ENCODE measurements at places on chromosomes 4 and X.
A peak's percentile ranks its signal among the peaks of the same experiment; 100 is the strongest.

- no peak for DNase-seq
Measured at GRCh38 chrX:50973199-50973598, 62.7 kb downstream of the BMP15 start.

DNA sequence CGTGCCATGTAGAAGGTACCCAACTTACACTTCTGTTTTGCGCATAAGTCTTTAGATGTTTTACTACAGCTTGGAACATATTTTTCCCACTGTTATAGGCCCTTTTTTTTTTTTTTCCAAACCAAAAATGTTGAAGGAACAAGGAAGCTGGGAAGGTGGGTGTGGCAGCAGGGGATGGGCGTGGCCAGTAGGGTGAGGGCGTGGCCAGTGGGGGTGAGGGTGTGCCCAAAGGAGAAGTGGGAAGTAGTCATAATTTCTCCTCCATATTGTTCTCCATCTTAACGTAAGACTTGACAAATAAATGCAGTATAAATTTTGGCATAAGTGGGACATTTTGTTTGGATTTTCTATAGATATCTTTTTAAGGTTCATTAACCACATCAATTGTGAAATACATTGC is 30.4 kb downstream of the CLDN22 start:
- no peak for DNase-seq

DNA sequence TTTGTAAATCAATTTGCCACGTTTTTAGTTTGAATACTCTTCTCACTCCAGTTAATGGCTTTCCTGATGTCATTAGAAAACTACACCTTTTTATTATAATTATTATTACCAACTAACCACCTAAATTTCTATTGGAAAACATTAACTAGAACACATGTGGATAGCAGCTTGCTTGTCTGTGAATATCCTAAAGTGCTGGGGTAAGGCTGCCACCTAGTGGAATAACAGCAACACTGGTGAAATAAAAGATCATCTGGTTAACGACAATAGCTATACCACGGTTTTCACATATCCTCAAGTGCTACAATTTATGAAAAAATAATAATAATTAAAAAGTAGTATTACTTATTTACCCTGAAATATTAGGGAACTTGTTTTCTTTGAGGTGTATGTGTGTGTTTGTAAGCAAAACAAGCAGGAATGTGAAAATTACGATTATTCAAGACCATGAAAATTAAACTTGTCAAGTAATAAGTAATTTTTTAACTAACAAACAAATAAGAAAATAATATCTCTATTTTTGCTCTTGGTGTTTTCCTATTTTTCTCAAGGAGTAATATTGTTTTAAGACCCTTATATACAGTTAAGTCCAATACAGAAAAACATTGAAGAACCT is 130.1 kb upstream of the TECRL start:
- DNase-seq, result peak; percentile 32

GRCh38 chrX:67568769-67569168 is 24.9 kb downstream of the AR start:
- no peak for DNase-seq

DNA sequence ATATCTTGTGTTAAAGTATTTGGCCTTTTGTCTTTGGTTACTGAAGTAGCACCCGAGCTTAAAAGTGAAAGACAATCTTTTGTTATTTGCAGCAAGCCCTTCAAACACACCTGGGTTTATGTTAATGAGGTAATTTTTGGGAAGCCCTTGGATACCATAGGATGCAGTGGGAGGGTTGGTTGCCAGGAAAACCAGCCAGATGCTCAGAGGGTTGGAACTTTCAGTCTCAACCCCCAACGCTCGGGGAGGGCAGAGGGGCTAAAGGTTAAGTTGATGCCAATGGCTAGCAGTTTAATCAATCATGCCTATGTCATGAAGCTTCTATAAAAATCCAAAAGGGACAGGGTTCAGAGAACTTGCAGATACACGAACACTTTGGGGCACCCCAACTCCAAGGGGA is 17.2 kb upstream of the GPR173 start:
- DNase-seq, result no peak

- DNase-seq, result no peak
Measured at GRCh38 chr4:159014859-159015258, 88.0 kb upstream of the RAPGEF2 start.

DNA sequence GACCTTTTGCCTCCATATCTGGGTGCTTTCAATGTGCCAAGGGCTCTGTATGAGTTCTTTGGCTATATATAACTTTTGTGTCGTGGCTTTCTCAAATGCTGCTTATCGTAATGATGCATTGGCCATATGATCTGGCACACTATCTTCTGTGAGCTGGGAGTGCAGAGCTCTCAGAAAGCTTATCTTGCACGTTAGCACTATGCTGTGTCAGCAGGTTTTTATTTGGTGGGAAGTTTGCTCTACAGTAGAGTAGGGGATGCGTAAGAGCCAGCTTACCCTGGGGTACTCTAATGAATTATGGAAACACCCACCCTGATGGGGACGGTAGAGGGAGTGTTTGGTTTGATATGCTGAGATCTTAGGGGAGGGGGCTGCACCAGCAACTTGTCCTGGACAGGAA is 119.6 kb downstream of the FAAH2 start:
- no peak for DNase-seq

DNA sequence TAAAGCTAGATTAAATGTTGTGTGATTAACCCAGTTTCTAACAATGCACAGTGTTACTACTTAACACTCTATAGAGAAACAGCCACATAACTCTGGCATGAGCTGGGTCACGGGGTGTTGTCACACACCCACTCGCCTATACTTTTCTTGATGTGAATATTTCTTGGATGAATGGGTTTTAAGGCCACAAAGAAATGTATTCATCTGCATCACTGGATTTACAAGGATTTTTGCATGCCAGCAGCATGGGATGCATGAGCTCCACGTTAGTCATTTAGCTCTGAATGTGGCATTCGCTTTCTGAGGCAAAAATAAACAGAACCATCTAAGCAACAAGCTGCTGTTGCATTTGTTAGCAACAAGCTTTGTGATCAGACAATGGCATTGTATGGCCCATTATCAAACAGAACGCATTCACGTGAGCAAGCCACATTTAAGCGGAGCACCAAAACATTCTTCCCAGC is 89.7 kb downstream of the LRP2BP start:
- DNase-seq, result no peak

DNA sequence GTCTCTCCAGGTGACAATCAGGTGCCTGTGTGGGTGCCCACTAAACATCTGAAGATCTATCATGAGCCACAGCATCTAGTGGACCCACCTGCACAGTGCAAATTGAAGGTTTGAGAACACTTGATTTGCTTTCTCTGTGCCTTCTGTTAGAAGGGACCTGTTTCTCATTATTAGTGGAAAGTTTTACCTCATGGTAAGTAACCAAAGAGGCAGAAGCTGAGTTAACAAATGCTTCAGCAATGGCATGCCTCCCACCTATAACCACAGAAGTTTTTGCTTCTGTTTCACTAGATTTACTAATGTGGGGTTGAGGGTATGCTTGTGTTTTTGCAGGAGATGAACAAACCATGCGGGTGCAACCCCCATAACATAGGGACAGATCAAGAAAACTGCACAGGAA is 297.4 kb upstream of the DKK2 start:
- DNase-seq, result no peak

GRCh38 chr4:92825256-92825655 is 521.5 kb downstream of the GRID2 start:
- DNase-seq, result no peak

DNA sequence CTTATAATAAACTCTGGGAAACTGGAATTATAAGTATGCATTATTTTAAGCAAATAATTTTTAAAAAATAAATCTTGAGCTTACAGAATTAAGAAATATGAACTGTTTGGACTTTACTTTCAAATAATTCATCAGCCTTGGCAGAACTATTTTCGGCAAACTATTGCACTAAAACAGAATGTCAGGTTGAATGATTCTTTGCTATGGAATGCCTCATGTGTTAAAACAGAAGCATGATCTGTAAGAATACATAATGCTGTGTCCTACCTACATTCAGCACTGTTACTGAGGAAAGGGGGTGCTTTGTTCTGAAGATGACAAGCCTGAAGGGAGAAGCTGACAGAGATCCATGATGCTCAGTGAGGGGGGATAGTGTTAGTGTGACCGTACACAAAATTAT is 55.6 kb upstream of the EXOC1L start:
- no peak for DNase-seq

DNA sequence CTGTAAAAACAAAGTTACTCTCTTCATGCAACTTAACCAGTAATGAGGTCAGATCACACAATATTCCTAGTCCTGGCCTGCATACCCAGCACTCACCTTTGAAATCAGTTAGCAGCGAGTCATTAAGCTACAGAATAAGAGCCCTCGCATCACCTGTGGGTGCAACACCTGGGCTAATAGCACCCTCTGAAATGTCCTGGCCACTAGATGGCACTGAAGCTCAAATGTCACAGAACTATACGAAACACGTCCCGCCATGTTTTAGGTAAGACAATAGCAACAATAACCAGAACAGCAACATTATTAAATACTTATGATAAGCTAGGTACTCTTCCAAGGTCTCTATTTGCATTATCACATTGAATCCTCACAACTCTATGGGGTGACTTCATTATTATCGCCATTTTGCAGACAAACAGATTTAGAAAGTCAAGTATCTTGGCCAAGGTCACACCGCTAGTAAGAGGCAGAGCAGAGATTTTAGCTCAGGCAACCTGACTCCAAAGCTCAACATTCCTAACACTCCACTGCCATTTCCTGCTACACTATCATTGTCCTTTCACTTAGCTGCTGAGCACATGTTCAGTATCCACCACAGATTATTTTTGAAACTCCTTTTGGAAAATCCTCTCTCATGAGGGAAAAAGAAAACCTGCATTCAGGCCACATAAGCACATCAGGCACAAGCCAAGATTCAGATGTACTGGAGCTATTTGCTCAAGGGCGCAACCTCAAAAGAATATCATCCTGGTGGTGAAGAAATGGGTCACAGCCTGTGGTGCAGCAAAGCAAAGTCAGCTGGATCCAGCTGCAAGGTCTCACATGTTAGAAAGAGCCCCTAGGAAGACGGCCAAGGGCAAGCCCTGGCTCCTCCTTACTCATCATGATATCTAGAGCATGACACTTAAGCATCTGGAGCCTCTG is 59.5 kb upstream of the KDR start:
- DNase-seq, result no peak

DNA sequence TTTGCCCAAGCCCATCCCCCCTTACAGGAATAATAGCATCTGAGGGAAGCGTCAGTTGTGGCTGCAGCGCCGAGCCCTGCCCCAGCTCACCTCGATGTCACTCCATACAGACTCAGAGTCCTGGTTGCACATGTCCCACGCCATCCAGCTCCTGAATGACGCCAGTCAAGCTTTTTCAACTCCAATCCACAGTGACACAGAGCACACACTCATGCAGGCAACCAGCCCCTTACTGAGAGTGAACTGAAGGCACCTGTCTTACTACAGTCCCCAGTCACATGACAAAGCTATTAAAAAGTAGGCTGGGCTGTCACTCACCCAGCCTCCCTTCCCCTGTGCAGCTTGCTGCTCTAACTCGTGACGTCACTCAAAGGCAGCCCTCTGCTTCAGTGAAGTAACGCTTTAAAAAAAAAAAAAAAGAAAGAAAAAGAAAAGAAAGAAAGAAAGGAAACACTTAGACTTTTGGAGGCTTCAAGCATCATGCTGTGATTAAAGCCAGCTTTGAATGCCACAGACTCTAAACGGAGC is at the start of gene PPARGC1A:
Gene PPARGC1A, minus strand, starts transcription at position 234 of the 528 bp plus-strand sequence. Its CDS starts 90 bp downstream, at position 144.
- DNase-seq, result peak; percentile 61

- DNase-seq, result peak; percentile 10
Measured at GRCh38 chr4:62119195-62119594, 919.1 kb downstream of the ADGRL3 start.

GRCh38 chr4:40281913-40282312 is 53.2 kb upstream of the CHRNA9 start:
- no peak for DNase-seq

DNA sequence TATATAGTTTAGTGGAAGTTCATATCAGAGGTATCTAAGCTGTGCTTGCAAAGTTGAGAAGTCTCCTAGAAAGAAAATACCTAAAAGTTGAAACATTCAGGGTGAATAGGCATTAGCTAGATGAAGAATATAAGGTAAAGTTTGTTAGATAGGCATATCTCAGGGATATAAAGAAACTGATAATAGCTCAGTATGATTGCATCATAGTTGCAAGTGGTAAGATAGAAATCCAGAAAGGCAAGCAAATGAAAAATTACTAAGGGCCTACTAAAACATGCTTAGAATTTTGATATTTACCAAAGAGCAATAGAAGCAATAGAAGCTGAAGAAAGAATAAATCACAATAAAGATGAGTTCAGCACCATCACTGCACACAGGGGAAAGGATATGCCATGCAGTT is 610.0 kb upstream of the ADGRL3 start:
- DNase-seq, result no peak

DNA sequence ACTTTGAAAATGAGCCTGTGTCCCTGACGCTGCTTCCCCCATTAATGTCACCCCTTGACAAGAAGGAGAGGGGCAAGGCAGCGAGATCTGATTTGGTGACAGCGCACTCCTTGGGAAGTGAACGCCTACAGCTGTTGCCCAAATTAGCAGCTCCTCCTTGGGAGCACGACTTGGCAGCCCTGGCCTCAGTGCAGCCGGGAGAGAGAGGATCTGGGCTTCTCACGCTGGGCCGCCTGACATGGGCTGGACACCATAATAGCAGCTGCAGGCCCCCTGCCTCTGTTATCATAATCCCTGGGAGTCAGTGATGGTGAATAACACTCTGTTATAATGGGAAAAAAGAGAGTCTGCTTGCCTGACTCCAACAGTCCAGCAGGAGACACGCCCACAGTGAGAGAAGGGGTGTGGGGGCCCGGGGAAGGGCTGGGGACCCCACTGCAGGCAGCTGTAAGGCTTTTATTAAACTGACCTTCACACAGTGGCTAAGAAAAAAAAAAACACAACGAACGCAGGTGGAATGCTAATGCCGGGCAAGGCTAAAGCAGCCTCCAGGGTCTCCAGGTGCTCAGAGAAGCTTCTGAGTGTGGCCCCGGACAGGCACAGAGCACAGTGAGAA is 73.3 kb downstream of the PSAPL1 start:
- peak; percentile 34 for DNase-seq

- no peak for DNase-seq
Measured at GRCh38 chr4:86481440-86481839, 112.7 kb upstream of the PTPN13 start.

DNA sequence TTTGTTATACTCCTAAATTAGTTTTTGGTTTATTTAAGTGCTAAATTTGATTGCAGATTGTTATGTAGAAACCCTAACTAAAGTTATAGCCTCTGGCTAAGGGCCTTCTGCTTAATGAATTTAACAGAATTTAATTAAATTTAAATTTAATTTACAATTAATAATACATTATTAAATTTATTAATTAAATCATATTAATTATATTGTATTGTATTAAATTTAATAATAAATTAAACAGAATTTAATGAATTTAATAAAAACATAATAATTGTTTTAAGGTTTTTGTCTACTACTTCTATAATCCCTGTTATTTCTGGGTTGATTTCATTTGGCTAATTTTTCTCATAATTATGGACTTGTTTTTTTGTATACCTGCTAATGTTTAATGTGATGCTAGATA is 141.9 kb upstream of the TECRL start:
- no peak for DNase-seq

DNA sequence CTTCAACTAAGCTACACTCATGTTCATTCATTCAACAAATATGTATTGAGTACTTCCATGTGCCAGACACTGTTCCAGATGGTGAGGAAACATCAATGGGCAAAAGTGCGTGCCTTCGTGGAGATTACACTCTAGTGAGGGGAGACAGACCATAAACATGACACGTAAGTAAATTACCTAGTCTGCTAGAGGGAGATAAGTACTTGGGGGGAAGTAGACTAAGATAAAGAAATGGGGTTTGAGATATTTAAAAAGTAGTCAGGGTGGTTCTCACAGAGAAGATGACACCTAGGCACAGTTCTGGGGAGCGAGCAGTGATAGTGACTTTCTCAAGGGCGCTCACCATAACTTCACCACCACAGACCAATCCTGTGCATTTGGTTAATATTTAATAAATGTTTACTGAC is 11.7 kb downstream of the JCHAIN start:
- no peak for DNase-seq

Measured in NCI-H524 treated with DMSO at 0.1 percent for 48 hours (cell line).